ENCODE measurements at places on chromosomes 11 and 22. TPM values are rescaled to one million over a fixed set of nuclear protein-coding genes. Genes with fewer than 3 reads are reported as not detected.

ASPHD2 gene
- 0.26 TPM for total RNA-seq

NAV2 gene
- 9.2 TPM for total RNA-seq

TNNT3 gene
- total RNA-seq = not detected

KCNE3 gene
- 8.0 TPM for total RNA-seq

DNA sequence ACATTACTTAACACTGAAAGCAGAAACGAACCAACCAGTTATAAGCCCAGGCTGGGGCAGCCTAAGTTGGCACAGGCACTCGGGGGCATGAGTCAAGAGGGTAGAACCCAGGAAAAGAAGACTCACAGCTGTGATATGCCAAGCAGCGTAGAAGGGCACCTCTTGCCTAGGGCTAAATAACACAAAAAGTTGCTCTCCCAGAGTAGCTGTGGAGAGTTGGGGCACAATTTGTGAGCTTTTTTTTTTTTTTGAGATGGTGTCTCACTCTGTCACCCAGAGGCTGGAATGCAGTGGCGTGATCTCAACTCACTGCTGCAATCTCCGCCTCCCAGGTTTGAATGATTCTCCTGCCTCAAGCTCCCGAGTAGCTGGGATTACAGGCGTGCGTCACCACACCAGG lies 8.8 kb downstream of the CLMP start:
- H3K27ac ChIP-seq = no peak overlapping the region
- H3K4me1 ChIP-seq = no peaks in the 10 kb centered on the region
- H3K27me3 ChIP-seq = no peaks in the 10 kb centered on the region
- H3K36me3 ChIP-seq = no peaks in the 10 kb centered on the region

- no peaks in the 10 kb centered on the region for H3K36me3 ChIP-seq
- H3K4me3 ChIP-seq = no peak overlapping the region
- no peak overlapping the region for H3K27ac ChIP-seq
- no peaks in the 10 kb centered on the region for H3K27me3 ChIP-seq
- peaks cover 8% of the 10 kb centered on the region for H3K4me1 ChIP-seq
These were observed 57.5 kb upstream of the THY1 start for GRCh38 chr11:119480380-119481020.

- no peaks in the 10 kb centered on the region for H3K27me3 ChIP-seq
- H3K36me3 ChIP-seq = no peaks in the 10 kb centered on the region
- DNase-seq = no peak
These were observed 34.4 kb upstream of the FJX1 start for GRCh38 chr11:35583843-35584242.

DNA sequence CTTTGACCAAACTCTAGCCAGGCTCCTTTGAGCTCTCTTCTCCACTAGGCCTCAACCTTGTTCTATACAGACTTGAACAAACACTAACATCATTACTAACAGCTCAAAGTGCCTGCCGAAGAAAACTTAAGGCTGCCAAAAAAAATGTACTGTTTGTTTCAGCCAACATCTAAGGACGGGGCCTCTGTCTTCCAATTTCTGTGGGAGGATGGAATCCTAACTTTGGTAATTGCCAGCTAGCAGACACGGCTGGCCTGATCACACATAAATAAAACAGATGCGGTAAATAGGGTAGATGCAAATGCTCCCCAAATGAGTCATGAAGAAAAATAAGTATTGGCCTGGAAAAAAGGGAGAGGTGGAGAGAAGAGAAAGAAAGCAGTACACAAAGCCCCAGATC lies 394.3 kb downstream of the TMEM135 start:
- H3K4me1 ChIP-seq = no peaks in the 10 kb centered on the region
- H3K27me3 ChIP-seq = no peaks in the 10 kb centered on the region
- H3K4me3 ChIP-seq = no peak overlapping the region
- H3K36me3 ChIP-seq = no peaks in the 10 kb centered on the region
- no peak overlapping the region for H3K27ac ChIP-seq
